ENCODE measurements at places on chromosomes 6 and 20.

- no peak for DNase-seq
Measured at GRCh38 chr20:23024701-23025100, 10.4 kb upstream of the SSTR4 start.

DNA sequence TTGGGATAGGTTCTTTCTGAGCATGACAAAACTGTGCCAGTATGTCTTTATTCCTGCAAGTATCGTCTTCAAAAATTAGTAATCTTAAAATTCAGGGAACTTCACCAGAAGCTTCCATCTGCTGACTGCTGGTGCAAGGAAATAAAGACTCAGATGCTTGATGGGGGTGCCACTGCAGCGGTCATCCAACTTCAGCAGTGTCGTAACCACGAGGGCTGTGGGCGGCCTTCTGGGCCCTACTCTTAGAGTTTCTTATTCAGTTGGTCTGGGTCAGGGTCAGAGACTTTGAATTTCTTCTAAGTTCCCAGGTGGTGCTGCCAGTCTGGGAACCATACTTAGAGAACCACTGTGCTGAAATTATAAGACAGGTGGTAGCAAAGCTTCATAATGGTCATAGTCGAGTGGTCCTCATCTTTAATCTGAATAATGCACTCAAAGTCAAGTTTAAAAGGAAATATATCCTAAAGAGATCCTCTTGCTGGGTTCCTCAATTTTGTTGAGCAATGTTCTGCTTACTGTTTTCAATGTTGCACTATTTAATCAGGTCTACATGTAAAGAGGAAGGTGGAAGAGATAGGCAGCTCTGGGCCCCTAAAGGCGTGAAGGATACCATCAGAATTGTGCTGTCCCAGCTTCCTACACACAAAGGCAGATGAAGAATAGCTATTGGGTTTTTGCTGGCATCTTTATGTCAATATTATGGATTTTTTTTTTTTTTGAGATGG lies 165.4 kb upstream of the GMDS start:
- DNase-seq: no peak

DNA sequence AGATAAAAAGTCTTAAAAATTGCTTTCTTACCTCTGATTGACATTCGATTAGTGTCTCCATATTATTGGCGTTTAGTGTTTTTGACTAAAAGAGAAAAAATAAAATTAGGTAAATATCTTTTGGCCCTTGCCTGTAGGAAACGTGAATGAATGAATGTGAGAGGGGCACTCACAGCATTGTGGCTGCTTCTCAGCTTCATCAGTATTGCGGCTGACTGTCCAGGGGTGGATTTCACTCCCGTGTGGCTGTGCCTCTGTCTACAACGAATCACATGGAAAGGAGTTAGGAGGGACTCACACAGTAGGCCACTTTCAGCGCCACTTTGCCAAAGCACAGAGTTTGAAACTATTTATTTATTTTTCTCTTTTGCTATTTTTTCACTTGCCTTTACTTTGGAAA lies 844 bp downstream of the TAGAP start:
- DNase-seq: no peak

GRCh38 chr6:137724495-137725211 lies 142.4 kb upstream of the TNFAIP3 start:
- DNase-seq: no peak

GRCh38 chr20:57683287-57683686 lies 26.5 kb downstream of the PMEPA1 start:
- DNase-seq: no peak

- DNase-seq: no peak
Measured at GRCh38 chr6:150766201-150766997, 99.1 kb upstream of the MTHFD1L start.

- DNase-seq: no peak
Measured at GRCh38 chr20:58647796-58648501, 3.1 kb upstream of the STX16 start.

- no peak for DNase-seq
Measured at GRCh38 chr6:98579941-98580340, 254.4 kb upstream of the POU3F2 start.

DNA sequence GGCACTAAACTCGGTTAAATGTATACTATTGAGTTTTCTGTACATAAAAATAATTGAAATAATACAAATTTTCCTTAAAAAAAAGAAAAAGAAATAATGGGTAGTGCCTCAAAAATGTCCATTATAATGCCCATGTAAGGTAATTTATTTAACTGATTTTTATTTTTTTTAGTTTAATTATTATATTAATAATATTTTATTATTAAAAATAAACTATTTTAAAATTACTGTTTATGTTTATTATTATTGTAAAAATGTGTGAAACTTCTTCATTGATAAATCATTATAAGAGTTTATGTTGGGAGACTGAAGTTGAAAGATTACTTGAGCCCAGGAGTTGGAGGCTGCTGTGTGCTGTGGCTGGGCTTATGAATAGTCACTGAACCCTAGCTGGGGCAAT lies 925.5 kb upstream of the EPHA7 start:
- DNase-seq: no peak

DNA sequence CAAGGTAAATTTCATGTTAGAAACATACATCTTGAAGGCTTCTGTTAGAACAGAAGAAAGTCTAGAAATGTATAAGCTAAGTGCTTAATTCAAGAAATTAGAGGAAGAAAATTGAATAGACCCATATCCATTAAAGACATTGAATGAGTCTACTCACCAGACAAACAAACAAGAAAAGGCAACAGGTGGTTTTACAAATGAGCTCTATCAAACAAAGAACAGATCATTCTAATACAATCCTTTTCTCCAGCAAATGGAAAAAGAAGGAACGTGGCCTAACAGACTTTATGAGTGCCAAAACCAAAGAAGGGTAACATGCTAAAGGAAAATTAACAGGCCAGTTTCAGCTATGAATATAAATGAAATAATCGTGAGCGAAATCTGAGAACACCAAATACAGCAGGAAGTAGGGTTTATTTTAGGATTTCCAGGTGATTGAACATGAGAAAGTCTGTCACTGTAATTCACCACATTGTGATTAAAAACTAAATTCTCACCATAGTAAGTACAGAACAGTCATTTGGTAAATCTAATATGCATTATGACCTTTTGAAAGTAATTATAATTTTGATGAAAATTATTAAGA lies 22.6 kb downstream of the MTHFD1L start:
- DNase-seq: no peak

Measured in activated T-helper 1 cell treated with anti-CD3 and anti-CD28 coated beads, Interleukin-2, amount 50 U/mL, for 16 hours (primary cell).